MV-4-11 (cell line): ENCODE measurements at places on chromosomes 13 and 19.

- DNase-seq = peak; percentile 76
Observed at GRCh38 chr13:33355201-33355895, 69.8 kb upstream of the STARD13 start.

- no peak for DNase-seq
Observed at GRCh38 chr19:31350693-31351055, 1.4 kb upstream of the TSHZ3 start.

DNA sequence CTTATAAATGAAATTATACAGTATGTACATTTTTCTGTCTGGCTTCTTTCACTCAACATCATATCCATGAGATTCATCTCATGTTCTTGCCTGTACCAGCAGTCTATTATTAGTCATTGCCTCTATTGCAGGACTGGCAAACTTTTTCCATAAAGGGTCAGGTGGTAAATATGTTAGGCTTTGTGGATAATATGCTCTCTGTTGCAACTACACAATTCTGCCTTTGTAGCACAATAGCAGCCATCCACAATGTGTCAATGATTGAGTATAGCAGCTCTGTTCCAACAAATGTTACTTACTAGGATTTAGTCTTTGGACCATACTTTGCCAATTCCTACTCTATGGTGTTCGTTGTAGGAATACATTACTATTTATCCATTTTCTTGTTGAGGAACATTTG is 304.4 kb downstream of the DCT start:
- no peak for DNase-seq

DNA sequence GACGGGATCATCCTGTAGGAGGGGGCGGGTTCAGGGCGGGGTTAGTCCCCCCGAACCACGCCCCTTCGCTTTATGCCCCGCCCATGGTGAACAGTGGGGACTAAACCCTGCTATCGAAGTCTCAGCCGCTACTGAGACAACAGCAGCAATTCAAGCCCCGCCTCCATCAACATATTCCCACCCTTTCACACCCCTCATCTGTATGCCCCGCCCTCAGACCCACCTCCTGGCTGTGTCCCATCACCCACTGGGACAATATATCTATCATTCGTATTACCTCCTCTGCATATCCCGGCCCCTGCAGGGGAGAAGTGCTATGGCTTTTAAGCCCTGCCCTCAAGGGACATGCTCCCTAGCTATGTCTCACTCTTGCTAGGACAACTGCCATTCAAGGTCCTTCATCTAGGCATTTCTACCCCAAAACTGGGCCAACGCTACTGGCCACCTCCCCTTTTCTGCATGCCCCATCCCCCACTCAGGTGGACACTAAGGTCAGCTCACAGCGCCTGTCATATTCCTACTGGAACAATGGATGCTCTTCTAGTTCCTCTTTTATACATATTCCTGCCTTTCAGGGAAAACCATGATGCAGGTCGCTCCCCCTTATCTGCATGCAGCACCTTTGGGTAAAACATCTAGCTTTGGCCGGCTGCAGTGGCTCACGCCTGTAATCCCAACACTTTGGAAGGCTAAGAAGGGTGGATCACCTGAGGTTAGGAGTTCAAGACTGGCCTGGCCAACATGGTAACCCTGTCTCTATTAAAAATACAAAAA is 11.9 kb downstream of the LRFN1 start:
- DNase-seq = no peak

GRCh38 chr13:47564041-47564440 is 437.0 kb downstream of the SUCLA2 start:
- no peak for DNase-seq

- peak; percentile 20 for DNase-seq
Observed at GRCh38 chr13:112616586-112617362, 28.8 kb upstream of the TUBGCP3 start.

DNA sequence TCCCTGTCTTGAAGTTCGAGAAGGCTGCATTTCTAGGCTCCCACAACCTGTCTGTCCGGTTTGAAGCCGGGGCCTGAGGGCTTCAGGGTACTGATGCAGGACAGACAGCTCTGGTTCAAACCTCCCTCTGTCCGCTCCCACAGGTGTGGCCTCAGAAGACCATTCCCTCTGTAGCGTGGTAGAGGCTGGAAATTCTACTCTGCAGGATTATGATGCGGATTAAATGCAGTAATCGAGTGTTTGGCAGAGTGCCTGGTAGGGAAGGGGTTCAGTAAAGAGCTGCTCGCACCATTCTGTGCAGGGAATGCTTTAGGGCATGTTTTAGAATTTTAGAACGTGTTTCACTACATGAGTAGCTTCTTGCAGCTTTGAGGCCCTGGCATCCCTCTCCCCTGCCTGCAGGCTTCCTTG is 30.5 kb downstream of the PPP1R37 start:
- DNase-seq = no peak

DNA sequence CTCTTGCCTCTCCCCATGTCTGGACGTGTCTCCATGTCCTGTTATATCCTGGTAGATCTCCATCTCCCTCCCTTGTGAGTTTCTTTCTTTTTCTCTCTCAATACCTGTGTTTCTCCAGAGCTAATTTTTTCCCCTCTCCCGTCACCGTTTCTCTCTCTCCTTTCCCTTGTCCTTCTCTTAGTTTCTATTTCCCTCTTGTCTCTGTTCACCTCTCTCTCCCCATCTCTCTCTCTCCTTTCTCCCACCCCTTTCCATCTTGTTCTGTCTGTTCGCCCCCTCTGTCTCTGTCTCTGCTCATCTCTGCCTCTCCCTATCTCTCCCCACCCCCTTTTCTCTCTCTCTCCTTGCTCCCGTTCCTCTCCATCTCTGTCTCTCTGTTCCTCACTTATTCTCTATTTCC is 13.0 kb downstream of the SLC8A2 start:
- no peak for DNase-seq

GRCh38 chr13:35727881-35728280 is 251.4 kb upstream of the MAB21L1 start:
- DNase-seq = peak; percentile 87

GRCh38 chr19:35223862-35224505 is 4.6 kb downstream of the FAM187B start:
- no peak for DNase-seq

DNA sequence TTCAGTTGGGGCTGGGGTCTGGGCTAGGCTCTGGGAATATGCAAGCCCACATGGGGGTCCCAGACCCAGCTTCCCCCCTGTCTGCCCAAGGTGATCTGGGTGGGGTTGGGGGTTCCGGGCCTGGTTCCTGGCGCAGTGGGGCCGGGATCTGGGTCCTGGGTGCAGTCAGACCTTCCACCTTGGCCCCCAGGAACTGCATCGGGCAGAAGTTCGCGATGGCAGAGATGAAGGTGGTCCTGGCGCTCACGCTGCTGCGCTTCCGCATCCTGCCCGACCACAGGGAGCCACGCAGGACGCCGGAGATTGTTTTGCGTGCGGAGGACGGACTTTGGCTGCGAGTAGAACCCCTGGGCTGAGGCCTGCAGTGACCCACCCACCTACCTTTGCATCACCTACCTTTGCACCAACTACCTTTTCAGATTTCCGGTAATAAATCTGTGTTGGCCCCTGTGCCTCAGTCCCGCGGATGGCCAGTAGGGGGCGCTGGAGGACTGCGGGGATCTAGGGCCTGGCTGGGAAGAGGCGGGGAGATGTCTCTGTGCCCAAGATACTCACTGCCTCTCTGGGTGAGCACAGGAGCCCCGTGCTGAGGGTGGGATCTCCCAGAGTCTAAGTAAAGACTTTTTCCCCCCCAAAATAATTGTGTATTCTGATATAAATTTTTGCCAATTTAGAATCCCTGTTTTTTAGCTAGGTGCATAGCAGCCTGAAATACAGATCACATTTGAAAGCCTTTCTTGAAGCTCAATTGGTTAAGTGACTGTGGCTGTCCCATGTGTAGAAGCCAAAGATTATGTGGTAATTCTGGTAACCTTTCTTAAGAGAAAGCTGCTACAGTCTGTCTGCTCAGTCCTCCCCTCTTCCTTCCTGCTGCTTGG is 11.5 kb upstream of the CYP4F3 start:
- DNase-seq = peak; percentile 50

DNA sequence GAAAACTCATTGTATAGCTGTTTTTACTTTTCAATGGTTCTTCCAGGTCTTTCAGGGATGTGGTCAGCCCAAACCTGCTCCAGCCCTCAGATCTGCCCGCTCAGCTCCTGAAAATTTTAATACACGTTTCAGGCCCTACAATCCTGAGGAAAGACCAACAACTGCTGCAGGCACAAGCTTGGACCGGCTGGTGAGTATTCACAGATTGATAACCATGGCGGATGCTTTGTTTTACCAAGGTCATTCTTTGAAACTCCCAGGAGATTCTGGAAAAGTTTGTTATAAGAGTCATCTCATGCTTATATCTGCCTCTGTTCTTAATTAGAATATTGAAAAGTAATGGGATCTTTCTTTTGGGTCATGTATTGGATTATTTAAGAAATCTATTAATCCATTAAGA is 173.5 kb downstream of the DCT start:
- no peak for DNase-seq

DNA sequence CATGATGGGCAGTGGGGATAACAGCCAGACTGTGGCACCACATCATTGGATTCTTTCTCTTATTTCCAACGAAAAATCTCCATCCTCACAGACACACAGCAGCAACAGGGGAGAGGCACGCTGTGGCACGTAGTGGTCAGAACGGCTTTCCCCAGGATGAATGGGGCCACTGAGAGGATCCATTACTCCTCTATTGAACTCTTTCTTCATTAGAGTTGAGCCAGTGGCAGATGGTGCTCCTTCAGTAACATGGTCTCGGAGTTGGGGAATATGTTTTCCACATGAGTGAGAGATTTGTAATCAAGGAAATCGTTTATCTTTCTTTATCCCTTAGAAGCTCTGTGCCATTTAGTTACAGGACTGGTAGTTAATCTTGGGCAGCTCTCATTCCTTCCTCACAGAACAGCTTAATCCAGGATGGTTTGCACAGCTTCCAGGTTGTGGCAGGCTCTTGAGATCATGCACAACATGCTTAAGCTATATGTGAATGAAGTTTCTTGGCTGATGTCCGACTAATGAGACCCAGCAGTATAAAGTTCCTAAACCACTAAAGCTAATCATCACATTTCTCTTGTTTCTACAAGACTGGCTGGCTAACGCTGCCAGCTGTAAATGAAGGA is 180.5 kb upstream of the SLC10A2 start:
- no peak for DNase-seq

GRCh38 chr13:28470296-28470695 is 24.6 kb downstream of the FLT1 start:
- DNase-seq = no peak
